ENCODE measurements at places on chromosomes 6 and 20.

DNA sequence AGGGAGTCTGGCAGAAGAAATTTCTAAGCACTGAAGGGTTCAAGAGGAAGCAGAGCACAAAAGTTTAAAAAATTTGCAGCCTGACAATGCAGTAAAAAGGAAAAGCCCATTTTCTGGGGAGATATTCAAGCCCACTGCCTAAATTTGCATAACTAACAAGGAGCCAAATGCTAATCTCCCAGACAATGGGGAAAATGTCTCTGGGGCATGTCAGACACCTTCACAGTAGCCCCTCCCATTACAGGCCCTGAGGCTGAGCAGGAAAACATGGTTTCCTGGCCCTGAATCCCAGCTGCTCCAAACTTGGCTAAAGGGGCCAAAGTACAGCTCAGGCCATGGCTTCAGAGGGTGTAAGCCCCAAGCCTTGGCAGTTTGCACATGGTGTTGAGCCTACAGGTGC, 908.5 kb upstream of the MANEA start:
- no peak for DNase-seq

- DNase-seq: no peak
These were observed 8.3 kb downstream of the FAM110A start for GRCh38 chr20:841568-842546.

- DNase-seq: no peak
These were observed 33.3 kb downstream of the ORC3 start for GRCh38 chr6:87623248-87623647.

- DNase-seq: no peak
These were observed 468.0 kb downstream of the EPM2A start for GRCh38 chr6:145267076-145267867.

- no peak for DNase-seq
These were observed 26.5 kb upstream of the SH3BGRL2 start for GRCh38 chr6:79604583-79605037.

GRCh38 chr6:118383924-118384323, 164.2 kb upstream of the PLN start:
- no peak for DNase-seq

GRCh38 chr6:14984519-14984853, 261.4 kb upstream of the JARID2 start:
- no peak for DNase-seq

- DNase-seq: no peak
These were observed 38.1 kb upstream of the FLRT3 start for GRCh38 chr20:14375416-14375985.

GRCh38 chr20:36728986-36729385, 16.9 kb downstream of the NDRG3 start:
- no peak for DNase-seq

DNA sequence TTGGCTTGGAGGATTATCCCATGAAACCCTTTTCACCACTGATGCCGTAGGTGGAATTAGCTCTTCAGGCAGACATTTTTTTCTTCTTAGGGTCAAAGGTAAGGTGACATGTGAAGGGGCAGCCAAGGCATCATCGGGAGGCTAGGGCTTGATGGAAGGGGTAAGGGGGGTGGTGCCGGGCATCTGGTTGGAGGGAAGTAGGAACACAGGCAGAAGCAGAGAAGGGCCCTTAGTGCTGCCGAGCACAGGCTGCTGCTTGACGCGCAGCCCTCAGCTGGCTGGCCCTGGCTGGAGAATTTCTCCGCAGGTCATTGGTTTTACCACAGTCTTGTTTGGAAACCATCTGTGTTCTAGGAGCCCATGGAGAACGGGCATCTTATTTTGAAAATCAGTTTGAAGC, 54.7 kb downstream of the TRAF3IP2 start:
- no peak for DNase-seq

DNA sequence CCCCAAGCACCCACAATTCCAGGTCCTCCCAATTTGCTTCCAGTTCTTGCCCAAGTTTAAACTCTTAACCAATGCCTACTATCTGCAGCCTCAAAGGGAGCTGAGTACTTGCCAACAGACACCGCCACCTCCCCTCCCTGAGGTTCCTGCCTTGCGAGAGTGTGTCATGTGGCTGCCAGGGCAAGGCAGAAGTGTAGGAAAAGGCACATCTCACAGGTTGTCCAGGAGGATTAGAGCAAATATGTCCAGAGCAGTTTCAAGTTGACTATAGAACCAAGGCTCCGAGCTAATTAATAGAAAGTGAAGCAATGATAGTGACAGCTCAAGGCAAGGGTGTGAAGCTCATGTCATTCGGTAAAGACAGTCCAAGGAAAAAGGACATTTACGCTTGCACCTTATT, 127.8 kb downstream of the ATXN1 start:
- DNase-seq: no peak

DNA sequence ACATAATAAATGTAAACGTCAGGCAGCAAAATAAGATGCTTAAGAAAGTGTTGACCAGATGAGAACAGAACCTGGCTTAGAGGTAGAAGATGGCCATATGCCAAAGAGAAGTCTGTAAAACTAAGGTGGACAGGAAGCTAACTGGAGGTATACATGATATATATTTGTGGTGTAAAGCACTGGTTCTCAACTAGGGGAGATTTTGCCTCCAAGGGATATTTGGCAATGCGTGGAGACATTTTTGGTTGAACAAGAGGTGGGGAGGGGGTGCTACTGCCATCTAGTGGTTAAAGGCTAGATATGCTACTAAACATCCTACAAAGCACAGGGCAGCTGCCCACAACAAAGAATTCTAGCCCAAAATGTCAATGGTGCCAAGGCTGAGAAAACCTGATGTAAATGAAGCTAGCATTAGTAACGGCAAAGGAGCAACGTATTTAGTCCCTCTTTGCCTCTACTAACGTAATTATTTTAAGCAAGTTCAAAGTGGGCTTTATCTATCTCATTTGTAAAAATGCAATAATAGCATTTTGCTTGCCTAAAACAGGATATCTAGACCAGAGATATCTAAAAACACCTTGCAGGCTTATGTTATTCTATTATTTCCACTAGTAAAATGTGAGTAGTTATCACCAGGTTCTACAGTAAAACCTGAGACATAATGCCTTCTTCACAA, 182.6 kb downstream of the RNGTT start:
- peak; percentile 28 for DNase-seq

GRCh38 chr6:89842228-89842627, 12.5 kb downstream of the CASP8AP2 start:
- no peak for DNase-seq

- no peak for DNase-seq
These were observed 1009.4 kb downstream of the KIF16B start for GRCh38 chr20:15563836-15564235.

DNA sequence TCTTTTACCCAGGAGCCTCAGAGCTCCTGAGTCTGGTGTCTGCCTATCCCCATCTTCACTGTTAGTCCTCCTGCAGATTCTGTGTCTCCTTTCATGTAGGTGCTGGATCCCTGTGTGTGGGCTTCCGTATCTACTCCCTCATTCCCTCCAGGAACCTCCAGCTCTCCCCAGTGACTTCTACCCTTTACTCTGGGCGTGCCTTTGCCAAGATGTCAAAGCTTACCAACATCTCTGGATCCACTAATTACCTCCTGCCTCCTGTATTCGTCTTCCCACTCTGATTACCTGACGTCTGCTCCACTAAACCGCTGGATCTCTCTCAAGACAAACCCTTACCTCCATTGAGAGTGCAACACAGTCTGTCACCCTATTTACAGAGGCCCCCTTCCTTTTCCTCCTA, 2.2 kb upstream of the C6orf136 start:
- no peak for DNase-seq

GRCh38 chr20:38997622-38998021, 35.5 kb downstream of the DHX35 start:
- no peak for DNase-seq

- DNase-seq: no peak
These were observed 92.3 kb downstream of the RFPL4B start for GRCh38 chr6:112439432-112439831.

DNA sequence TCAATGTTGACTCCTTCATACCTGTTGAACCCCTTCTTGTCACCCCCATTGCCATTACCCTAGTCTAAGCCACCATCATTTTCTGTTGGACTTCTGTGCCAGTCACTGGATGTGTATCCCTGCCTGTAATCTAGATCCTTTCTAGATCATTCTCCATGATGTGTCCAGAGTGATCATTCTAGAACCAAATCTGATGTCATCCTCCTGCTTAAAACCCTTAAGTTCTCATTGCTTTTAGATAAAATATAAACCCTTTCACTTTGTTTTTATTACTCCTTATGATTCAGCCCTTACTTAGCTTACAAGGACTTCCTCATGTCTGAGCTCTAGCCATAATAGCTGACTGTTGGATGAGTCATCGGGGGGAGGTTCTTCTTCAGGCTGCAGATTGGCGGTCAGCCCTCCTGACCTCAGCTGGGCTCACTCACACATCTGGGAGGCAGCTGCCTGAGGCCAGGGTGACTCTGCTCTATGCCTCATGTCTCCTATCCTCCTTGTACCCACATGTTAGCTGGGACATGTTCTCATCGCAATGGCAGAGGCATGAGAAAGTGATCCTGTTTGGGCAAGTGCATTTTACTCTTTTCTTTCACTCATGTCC, 287.6 kb downstream of the ESR1 start:
- DNase-seq: peak; percentile 89

DNA sequence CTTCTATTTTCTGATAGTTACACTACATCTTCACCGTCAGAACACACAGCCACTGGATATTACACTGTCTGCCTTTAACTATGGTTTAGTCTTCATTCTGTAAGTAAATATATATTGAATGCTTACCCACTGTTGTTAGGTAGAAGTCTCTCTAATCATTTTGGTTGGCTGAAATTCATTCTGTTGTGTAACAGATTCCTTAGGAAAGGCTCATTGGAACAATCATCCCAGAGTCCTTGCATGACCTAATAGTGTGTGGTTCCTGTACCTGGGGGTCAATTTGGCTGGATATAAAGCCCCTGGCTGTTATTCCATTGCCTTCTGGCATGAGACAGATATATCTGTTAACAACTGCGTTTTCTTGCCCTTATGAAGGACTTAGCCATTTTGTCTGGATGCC, 9.9 kb downstream of the BLOC1S5 start:
- no peak for DNase-seq

- DNase-seq: no peak
These were observed 2.9 kb upstream of the PPDPF start for GRCh38 chr20:63517376-63518309.

DNA sequence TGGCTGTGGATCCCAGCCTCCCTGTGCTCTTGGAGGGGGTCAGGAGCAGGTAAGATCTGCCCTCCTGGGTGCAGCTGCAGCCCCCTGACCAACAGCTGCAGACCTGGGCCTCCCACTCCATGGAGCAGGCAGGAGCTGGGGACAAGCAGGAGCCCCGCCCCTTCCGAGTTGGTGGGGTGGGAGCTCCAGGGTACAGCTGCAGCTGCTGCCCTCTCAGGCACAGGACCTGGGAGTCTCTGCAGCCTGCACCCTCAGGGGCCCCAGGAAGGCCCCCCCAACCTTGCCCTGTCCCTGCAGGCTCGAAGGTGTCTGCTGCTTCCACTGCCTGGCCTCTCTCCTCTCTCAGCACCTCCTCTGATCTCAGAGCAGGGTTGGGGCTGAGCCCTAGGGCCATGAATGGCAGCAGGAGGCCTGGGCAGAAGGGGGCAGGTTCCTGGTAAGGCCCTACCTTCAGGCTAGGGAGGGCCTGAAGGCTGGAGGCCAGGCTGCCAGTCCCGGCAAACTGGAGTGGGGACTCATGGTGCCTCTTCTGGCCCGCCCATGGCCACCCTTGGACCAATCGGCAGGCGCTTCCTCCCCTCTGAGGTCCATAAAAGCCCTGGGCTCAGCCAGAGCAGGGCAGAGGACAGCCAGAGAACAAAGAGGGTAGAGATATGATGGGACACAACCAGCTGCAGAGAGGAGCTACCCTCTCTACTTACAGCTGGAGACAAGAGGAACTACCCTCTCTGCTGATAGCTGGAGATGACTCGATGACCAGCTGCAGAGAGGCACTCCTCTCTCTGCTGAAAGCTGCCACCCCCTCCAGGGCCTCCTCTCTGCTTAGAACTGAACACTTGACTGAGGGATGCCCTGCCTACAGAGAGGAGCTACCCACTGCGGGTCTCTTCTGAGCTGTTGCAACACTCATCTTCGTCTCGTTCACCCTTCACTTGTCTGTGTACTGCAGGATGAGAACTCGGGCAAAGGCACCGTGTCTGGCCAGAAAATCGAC, 7.8 kb upstream of the PACSIN1 start:
- DNase-seq: no peak

GRCh38 chr6:142824426-142824825, 120.5 kb downstream of the HIVEP2 start:
- DNase-seq: no peak

DNA sequence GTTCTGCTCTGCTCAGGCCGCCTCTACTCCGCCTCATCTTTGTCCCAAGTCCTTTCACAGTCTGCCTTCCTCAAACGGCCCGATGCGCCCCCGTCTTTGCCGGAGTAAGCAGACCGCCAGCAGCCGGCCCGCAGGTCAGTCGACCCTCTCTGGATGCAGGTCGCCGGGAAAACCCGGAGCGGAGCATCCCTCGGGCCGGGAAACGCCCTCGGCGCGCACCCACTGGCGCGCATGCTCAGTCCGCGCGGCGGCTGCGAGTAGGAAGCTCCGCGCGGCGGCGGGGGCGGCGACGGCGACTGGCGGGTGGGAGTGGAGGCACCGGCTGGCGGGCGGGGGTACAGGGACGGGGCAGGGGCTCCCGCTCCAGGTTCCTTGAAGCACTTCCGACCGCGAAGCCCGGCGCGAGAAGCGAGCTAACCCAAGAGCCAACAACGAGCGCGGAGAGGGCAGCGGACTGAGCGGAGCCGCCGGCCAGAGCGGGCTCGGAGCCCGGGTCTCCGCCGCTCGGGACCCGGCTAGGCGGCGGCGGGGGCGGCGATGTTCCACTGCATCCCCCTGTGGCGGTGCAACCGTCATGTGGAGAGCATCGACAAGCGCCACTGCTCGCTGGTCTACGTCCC, at the start of gene LRRC1:
TSS of gene LRRC1 (plus strand) at position 286 of the 620 bp plus-strand sequence. CDS start at position 538, 252 bp downstream.
- peak; percentile 86 for DNase-seq

GRCh38 chr6:78910591-78911171, 43.3 kb downstream of the IRAK1BP1 start:
- no peak for DNase-seq

DNA sequence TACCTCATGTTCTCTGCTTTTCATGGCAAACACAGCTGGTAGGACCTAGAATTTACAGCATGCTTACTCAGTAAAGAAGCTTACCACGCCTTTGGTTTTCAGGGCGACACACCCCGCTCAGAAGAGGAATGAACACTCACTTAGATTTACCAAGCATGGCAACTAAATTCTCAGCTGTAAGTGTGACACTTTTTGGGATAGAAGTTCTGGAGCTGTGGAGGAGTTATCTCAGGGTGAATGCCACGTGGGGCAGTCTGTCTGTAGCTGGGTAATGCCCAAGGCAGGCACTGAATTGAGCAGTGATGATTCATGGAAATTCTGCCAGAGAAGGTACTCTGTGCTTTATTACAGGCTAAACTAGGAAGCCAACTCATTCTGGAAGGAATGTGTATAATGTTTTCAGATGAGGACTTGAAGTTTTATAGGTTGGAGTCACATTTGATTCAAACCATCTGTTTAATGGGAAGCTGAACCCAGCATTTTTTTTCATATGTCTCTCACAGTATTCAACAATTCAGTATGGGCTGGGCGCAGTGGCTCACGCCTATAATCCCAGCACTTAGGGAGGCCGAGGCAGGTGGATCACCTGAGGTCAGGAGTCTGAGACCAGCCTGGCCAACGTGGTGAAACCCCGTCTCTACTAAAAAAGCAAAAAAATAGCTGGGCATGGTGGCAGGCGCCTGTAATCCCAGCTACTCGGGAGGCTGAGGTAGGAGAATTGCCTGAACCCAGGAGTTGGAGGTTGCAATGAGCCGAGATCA, 3.5 kb upstream of the PRIM2 start:
- peak; percentile 71 for DNase-seq
